ENCODE measurements at places on chromosomes 1 and 21.

DNA sequence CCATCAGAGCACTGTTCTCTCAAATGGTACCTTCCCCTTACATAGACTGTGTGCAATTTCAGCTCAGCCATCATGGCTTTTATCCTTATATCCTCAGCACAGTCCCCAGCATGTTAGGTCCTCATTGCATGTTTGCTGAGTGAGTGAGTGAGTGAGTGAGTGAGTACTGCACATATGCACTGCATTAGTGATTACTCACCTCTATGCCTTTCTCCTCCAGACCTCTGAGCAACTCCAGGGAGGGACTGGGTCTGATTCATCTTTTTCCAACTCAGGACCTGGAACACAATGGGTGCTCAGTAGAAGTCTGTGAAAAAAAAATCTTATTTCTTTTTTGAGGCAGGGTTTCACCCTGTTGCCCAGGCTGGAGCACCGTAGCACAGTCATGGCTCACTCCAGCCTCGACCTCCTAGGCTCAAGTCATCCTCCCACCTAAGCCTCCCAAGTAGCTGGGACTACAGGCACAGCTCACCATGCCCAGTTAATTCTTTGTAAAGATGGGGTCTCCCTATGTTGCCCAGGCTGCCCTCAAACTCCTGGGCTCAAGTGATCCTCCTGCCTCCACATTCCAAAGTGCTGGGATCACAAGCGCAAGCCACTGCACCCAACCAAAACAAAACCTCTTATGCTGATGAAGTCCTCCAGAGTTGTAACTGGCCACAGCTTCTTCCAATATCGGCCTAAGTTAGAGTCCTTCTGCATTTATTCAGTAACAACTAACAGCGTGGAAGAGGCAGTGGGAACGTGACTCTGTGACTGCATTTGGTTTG lies 23.7 kb downstream of the RNU5D-1 start:
- no peak for DNase-seq

DNA sequence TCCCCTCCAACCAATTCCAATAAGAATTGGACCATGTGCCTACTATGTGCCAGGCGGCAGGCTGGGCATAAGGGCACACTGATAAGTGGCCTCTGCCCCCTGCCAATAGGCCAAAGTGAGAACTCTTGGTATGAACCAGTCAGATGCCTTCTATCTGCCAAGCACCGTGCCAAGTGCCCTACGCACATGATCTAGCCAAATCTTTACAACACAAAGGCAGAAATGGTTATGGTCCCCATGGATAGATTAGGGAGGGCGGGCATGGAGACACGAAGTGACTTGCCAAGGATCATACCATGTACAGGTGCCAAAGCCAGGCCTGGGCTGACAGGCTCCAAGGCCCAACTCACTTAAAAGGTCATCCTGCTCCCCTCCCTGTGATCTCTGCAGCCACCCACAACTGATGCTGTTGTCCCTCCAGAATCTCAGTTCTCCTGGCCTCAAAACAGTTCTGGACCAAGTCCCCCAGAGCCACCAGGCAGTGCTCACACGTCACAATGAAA lies 32.1 kb downstream of the CASZ1 start:
- no peak for DNase-seq

DNA sequence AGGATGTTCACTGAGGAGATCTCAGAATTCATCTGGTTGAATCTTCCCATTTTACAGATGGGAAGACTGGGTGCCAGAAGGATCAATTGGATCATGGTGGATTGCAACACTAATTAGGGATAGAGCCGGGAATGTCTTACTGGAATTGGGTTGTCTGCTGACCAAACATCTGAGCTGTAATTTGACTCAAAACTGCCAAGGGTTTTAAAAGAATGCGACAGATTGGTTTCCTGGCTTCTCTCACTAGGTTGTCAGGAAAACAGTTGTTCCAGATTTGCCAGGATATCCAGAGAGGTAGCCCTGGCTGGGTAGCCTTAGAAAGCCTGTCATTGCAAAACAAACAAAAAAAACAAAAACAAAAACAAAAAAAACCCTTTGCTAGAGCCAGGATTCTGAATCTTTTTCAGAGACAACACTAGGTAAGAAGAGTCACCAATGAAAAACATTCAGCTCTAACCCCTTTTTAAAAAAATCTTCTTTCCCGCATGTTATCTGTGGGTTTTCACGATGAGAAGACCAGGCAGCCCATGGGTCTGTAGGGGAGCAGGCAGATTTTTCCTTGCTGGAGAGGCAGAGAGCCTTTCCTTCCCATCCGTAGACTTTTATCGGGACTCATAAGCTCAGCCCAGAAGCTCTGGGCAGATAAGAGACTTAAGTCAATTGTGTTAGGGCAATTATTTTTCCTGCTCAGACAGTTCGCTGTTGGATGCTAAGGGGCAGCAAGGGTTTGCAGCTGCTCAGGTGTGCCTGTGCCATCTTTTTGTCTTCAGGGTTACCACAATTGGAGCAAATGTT lies 418.9 kb downstream of the PRDM2 start:
- DNase-seq, result no peak

DNA sequence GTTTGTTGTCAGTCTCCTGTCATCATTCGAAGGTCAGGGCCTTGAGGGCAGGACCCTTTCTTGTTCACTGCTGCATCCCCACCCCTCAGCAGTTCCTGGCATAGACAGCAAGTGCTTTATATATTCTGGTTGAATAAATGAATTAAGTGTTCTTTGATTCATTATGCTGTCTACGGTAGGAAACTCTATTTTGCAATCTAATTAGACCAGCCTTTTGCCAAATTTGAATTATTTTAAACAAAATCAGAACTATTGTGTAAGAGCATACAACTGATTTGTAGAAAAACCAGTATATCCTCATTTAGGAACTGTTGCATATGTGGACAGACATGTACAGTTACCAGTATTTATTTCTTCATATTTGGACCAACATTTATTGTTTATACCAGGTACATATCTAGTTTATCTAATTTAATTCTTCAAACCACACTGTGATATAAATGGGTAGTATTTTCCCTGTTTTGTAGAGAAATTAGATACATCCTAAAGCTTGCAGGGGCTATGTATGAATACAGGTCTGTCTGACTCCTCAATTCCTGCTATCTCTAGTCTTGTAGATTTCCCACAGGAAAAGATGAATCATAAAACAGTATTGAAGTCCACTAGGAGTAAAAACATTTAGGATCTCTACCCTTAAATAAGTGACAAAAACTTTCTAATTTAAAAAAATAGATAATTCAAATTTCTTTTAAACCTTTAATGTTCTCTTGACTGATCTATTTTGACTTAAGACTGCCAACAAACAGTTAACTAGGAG lies 10.4 kb downstream of the MGST3 start:
- no peak for DNase-seq

DNA sequence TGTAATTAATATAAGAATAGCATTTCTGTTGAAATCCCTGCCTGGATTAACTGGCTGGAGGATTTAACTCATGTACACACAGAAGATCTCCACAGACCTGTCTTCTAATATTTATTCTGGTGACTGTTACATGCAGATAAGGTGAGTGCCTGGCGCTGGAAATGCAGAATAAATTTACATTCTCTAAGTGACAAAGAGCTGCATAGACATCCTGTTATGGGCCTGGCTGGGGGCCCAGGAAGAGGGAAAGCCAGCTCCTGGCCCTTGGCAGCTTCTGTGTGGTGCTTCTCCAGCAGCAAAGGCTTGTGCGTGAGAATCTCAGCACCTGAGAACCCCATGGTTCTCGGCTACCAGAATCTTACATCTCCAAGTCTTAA lies 446.6 kb downstream of the PTPRU start:
- DNase-seq, result no peak

Data from NCI-H446 (cell line).